ENCODE measurements at places on chromosomes 5 and 9. TPM values are rescaled to one million over a fixed set of nuclear protein-coding genes. Genes with fewer than 3 reads are reported as not detected.

GNAQ gene
- total RNA-seq = 13.0 TPM

CHSY3 gene
- 0.07 TPM for total RNA-seq

C5 gene
- 11.3 TPM for total RNA-seq

FAM221B gene
- total RNA-seq = not detected

IFNA2 gene
- not detected for total RNA-seq

ALDOB gene
- total RNA-seq = not detected

KCNV2 gene
- total RNA-seq = not detected

SPARC gene
- 17.8 TPM for total RNA-seq

HEMGN gene
- not detected for total RNA-seq

ARL14EPL gene
- total RNA-seq = 0.11 TPM

C1QTNF2 gene
- total RNA-seq = 0.04 TPM

FAM151B gene
- 1.7 TPM for total RNA-seq

KLF4 gene
- total RNA-seq = 35.1 TPM

SLC2A6 gene
- 17.1 TPM for total RNA-seq

SIT1 gene
- not detected for total RNA-seq

Measured in A549 treated with AZD2906 at 1 μM for 4 hours (cell line).